OCI-M1 (cell line): ENCODE measurements at places on chromosomes 7 and 10.

- DNase-seq: no peak
Measured at GRCh38 chr10:96321822-96322221, 17.6 kb downstream of the DNTT start.

DNA sequence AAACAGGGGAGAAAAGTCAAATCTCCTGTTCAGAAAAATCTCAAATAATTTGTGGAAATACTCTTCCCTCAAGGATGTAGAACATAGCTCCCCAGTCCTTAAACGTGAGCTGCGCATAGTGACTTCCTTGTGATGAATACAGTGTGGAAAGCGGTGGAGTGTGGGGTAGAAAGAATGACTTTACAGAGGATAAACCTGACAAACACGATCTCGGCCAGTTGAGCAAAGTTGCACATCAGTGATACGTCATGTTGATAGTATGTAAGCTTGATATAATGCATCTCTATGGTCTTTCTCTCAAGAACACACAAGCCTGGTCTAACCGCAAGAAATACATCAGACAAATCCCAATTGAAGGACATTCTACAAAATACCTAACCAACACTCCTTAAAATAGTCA, 32.0 kb upstream of the ZCCHC24 start:
- DNase-seq: no peak

GRCh38 chr10:30080161-30080560, 20.8 kb upstream of the JCAD start:
- no peak for DNase-seq

DNA sequence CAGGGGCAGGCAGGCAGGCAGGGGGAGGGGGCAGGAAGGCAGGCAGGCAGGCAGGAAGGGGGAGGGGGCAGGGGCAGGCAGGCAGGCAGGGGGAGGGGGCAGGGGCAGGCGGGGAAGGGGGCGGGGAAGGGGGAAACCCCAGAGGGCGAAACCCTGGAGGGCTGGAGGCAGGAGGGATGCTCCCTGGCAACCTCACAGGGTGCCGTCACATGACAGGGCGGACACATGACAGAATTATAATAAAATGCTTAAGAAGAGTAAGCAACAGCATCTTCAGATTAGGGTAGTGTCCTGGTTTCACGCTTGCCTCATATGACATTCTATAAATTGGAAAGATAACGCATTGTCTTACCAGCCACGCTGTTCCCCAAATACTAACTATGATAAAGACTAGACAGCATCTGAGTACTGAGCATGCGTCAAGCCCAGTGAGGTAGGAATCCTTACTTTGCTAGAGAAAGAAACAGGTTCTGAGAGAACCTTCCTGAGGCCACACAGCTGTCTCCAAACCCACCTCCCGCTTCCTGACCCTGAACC, 131.6 kb downstream of the DIP2C start:
- DNase-seq: no peak

- no peak for DNase-seq
Measured at GRCh38 chr10:73998623-73998928, 660 bp downstream of the VCL start.

GRCh38 chr7:69982197-69982596, 383.9 kb downstream of the AUTS2 start:
- no peak for DNase-seq

DNA sequence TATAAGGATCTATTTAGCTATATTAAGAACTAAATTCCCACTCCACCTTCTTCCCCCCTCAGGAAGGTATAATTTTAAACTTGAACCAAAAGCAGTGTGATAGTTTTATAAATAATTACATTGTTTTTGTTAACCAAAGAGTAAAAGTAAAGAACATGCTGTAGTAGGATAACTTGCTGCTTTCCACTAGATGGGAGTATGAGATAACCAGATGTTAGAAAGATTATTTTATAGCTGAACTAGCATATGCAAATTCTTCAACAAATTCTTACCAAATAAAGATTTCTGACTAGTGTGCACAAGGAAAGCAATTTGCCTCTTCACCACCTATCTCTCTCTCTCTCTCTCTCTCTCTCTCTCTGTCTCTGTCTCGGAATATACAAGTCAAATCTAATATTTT, 31.8 kb downstream of the TES start:
- DNase-seq: no peak

GRCh38 chr10:122782911-122783310, 62.7 kb downstream of the CUZD1 start:
- DNase-seq: no peak

DNA sequence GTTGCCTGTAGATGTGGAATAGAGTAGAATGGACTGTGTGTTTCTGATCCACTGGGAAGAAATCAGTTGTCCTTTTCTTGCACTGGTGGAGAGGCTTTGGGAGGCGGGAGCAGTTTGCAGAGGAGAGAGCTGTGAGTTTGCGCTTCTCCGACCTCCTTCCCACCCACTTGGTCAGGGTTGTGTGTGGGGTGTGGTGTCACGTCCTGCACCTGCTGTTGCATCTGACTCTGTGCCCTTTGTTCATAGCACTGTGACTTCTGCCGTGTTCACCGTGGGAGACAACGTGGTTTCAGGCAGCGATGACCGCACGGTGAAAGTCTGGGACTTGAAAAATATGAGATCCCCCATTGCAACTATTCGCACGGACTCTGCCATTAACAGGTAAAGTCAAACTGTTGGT, 67.8 kb downstream of the WDR37 start:
- no peak for DNase-seq

- no peak for DNase-seq
Measured at GRCh38 chr7:4203626-4204512, 478.2 kb upstream of the FOXK1 start.

DNA sequence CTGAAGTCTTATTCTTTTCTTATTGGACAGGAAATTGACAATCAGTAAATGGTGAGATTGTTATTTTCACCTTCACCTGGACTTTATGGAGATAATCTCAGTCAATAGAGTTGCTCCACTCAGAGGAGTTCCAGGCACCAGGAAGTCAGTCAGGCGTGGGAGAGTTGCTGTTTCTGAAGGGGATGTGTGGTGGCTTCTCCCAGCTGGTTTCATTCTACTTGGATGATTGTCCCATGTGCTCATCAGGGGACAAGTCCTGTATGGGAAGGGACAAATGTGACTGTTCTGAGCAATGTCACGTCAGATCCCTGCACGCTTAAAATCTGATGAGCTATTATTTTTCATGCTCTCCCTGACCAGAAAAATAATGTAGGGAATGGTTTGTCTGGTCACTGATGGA, 222.5 kb upstream of the PITRM1 start:
- no peak for DNase-seq

DNA sequence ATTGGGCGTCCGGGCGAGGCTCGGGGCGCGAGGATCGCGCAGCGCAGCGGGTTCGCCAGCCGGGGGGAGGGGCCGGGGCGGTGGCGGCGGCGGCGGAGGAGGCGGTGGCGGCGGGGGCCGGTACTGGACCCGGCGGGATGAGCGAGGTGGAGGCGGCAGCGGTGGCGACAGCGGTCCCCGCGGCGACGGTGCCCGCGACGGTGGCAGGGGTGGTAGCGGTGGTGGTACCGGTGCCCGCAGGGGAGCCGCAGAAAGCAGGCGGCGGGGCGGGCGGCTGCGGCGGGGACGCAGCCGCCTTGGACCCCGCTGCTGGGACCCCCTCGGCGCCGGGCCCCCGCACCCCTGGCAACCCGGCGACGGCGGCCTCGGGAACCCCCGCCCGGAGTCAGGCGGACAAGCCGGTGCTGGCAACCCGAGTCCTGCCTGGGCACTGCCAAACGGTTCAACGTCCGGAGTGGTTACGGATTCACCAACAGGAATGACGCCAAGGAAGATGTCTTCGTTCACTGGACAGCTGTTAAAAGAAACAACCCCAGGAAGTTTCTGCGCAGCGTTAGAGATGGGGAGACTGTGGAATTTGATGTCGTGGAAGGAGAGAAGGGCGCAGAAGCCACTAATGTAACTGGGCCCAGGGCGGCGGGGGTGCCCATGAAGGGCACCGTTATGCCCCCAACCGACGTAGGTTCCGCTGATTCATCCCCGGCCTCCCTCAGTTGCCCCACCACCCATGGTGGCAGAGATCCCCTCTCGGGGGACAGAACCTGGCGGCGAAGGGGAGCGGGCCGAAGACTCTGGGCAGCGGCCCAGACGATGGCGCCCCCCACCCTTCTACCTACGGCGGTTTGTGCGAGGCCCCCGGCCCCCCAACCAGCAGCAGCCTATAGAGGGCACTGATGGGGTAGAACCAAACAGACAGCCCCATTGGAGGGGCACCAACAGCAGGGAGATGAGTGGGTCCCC, 100.3 kb upstream of the CPXM2 start:
- no peak for DNase-seq

- no peak for DNase-seq
Measured at GRCh38 chr10:31151301-31151700, 119.6 kb upstream of the ZNF438 start.

GRCh38 chr7:69430384-69431021, 167.8 kb upstream of the AUTS2 start:
- DNase-seq: peak; percentile 17

- no peak for DNase-seq
Measured at GRCh38 chr7:476736-477360, 42.8 kb downstream of the PDGFA start.
